ENCODE measurements at places on chromosomes 1 and 21. TPM values are rescaled to one million over a fixed set of nuclear protein-coding genes. Genes with fewer than 3 reads are reported as not detected.

Gene ODR4
- 17.0 TPM for total RNA-seq

Gene VPS13D
- 24.8 TPM for total RNA-seq

Gene FCGR2B
- 0.31 TPM for total RNA-seq

DNA sequence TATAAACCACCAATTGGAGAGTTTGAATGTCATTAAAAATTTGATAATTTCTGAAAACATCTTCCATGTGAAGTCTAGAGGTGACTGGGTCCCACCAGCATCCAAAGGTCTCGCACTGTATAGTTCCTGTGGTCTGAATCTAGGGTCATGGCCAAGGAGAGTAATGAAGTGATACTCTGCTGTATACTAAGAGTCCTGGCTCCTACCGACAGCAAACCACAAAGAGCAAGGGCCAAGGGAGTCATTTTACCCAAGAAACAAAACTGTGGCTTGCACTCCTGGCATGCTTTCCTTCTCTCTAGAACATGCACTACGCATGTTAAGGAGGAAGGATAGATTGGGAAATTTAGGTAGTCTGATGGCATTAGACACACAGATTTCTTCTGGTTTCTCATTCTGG is 115.6 kb downstream of the BRINP2 start:
- DNase-seq = no peak

GRCh38 chr1:164725401-164725800 is 166.4 kb downstream of the PBX1 start:
- DNase-seq = no peak
